ENCODE measurements at places on chromosomes 11 and 22.

DNA sequence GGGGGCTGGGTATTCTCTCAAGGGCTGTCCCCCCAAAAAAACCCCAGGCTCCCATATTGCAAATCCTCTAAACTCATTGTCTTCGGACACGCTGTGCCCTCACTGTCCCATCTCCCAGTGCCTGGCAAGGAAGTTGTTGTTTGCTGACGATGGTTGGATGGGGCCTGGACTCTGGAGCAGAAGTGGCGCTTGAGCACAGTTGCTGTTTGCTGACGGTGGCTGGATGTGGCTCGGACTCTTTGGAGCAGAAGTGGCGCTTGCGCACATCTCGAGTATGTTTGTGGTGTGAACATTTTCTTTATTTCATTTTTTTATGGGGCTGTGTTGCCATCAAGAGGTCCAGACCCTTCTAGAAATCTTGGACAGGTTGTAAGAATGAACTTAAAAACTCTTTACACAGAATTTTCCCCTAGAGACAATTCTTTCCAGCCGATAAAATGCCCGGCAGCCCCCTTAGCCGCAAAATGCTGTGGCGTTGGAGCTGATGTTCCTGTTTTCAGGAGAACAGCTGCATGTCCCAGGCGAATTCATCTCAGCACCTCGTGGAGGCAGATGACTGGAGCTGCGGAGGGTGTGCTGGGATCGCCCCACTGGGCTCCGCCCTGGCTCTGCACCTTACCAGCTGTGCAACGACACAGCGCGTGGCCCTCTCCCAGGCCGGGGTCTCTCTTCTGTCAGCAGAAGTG lies 1167.4 kb downstream of the BRD1 start:
- no peaks in the 10 kb centered on the region for H3K36me3 ChIP-seq
- H3K27me3 ChIP-seq, result no peaks in the 10 kb centered on the region
- H3K27ac ChIP-seq, result no peak overlapping the region
- DNase-seq, result no peak

DNA sequence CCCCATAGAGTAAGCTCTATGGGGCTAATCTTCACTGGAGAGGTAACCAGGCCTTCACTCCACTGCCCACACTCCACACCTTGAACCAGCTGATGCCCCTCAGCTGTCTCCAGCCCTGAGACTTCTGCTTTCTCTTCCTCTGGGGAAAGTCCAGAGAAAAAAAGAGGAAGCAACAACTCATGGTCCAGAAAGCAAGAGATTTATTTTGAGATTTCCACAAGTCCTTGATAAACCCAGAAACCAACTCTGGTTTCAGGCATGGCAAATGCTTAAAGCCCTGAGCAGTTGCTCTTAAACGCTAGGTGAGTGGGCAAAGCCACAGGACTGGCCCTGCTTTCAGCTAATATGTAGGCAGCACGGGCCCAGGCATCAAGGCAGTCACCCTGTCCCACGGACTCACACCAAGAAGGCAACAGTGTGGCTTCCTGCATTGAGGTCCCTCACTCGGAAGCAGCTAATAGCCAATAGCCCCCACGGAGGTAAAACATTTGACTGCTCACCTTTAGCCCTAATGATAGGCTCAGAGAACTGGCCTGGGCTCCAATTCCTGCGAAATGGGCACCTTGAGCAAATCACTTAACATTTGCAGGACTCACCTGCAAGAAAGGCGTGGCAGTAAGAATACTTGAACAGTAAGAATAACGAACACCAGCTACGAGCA lies 4.3 kb downstream of the CYB561A3 start:
- H3K27me3 ChIP-seq, result no peaks in the 10 kb centered on the region
- no peak overlapping the region for H3K27ac ChIP-seq
- H3K36me3 ChIP-seq, result peaks cover 41% of the 10 kb centered on the region
- H3K4me3 ChIP-seq, result no peak overlapping the region
- no peak for DNase-seq
- peaks cover 14% of the 10 kb centered on the region for H3K4me1 ChIP-seq

GRCh38 chr11:86442827-86443226 lies 68.1 kb downstream of the CCDC81 start:
- no peak overlapping the region for H3K4me3 ChIP-seq
- H3K27me3 ChIP-seq, result no peaks in the 10 kb centered on the region
- H3K4me1 ChIP-seq, result peaks cover 10% of the 10 kb centered on the region
- DNase-seq, result no peak

- H3K4me3 ChIP-seq, result no peak overlapping the region
- H3K4me1 ChIP-seq, result no peaks in the 10 kb centered on the region
- DNase-seq, result no peak
- no peak overlapping the region for H3K27ac ChIP-seq
- H3K36me3 ChIP-seq, result no peaks in the 10 kb centered on the region
These were observed 1344.9 kb downstream of the BRD1 start for GRCh38 chr22:48482771-48483170.

- no peaks in the 10 kb centered on the region for H3K27me3 ChIP-seq
- no peaks in the 10 kb centered on the region for H3K36me3 ChIP-seq
- no peak overlapping the region for H3K27ac ChIP-seq
- no peak overlapping the region for H3K4me3 ChIP-seq
- H3K4me1 ChIP-seq, result no peaks in the 10 kb centered on the region
- no peak for DNase-seq
These were observed 989.3 kb downstream of the BRD1 start for GRCh38 chr22:48838376-48838775.

DNA sequence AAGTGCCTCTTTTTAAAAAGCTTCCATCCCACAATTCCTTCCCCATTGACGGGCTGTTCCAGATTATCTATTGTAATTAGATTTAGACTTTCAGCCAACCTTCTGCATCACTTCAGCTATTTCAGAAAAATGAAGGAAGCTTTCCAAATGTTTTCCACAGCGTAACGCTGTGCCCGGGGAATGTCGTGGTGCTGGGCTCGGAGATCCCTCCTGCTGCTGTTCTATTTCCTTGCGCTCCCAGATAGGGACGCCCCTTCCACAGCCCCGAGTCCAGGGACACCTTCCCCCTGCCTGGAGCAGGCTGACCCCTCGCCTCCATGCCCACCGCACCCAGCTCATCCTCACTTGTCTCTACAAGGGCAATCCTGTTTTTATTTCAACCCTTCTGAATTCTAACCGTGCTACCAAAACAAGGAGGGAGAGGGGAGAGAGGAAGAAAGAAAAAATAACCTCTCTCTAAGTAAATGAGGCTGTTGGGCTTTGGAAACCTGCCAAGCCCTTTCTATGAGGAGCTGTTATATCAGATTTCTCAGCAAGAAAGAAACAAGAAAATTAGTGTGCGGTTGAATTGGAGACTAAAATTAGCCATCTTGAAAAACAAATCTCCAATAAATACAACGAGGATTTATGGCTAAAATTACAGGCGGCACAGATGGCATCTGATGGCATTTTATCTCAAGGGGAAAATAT lies 366.9 kb downstream of the BRD1 start:
- no peak overlapping the region for H3K4me3 ChIP-seq
- no peak overlapping the region for H3K27ac ChIP-seq
- no peaks in the 10 kb centered on the region for H3K36me3 ChIP-seq
- no peaks in the 10 kb centered on the region for H3K27me3 ChIP-seq
- H3K4me1 ChIP-seq, result no peaks in the 10 kb centered on the region

- no peak overlapping the region for H3K4me3 ChIP-seq
- H3K27me3 ChIP-seq, result no peaks in the 10 kb centered on the region
- no peak for DNase-seq
- H3K4me1 ChIP-seq, result no peaks in the 10 kb centered on the region
- peak overlapping the region; percentile 31 for H3K27ac ChIP-seq
These were observed 71.4 kb upstream of the B3GNT6 start for GRCh38 chr11:76962583-76963416.

- H3K4me1 ChIP-seq, result no peaks in the 10 kb centered on the region
- H3K27me3 ChIP-seq, result no peaks in the 10 kb centered on the region
- H3K4me3 ChIP-seq, result no peak overlapping the region
- no peak overlapping the region for H3K27ac ChIP-seq
These were observed 227.2 kb upstream of the E2F8 start for GRCh38 chr11:19467904-19468303.

DNA sequence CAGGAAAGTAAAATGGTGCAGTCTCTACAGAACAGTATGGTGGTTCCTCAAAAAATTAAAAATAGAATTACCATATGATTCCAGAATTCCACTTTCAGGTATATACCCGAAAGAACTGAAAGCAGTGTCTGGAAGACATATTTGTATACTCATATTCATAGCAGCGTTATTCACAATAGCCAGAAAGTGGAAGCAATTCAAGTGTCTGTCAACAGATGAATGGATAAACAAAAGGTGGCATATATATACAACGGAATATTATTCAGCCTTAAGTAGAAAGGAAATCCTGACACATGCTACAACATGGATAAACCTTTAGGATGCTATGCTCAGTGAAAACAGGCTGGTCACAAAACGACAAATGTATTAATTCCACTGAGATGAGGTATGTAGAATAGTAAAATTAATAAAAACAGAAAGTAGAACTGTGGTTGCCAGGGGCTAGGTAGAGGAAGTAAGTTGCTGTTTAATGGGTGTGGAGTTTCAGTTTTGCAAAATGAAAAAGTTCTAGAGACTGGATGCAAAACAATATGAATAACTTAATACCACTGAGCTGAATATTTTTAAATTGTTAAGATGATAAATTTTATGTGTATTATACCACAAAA lies 14.5 kb downstream of the SAA1 start:
- H3K4me3 ChIP-seq, result no peak overlapping the region
- H3K4me1 ChIP-seq, result no peaks in the 10 kb centered on the region
- no peak overlapping the region for H3K27ac ChIP-seq
- no peaks in the 10 kb centered on the region for H3K27me3 ChIP-seq

- H3K27ac ChIP-seq, result no peak overlapping the region
- no peaks in the 10 kb centered on the region for H3K27me3 ChIP-seq
- peaks cover 3% of the 10 kb centered on the region for H3K4me1 ChIP-seq
These were observed 68.9 kb downstream of the MTMR3 start for GRCh38 chr22:29951791-29952413.

GRCh38 chr11:113365895-113366294 lies 21.7 kb upstream of the ANKK1 start:
- no peaks in the 10 kb centered on the region for H3K36me3 ChIP-seq
- no peaks in the 10 kb centered on the region for H3K27me3 ChIP-seq
- no peak overlapping the region for H3K4me3 ChIP-seq

GRCh38 chr11:74388678-74389327 lies 9.4 kb downstream of the PGM2L1 start:
- H3K4me3 ChIP-seq, result no peak overlapping the region
- DNase-seq, result no peak
- H3K27me3 ChIP-seq, result no peaks in the 10 kb centered on the region
- no peak overlapping the region for H3K27ac ChIP-seq
- no peaks in the 10 kb centered on the region for H3K4me1 ChIP-seq

GRCh38 chr11:93662175-93662570 lies 691 bp downstream of the CEP295 start:
- DNase-seq, result no peak
- no peaks in the 10 kb centered on the region for H3K27me3 ChIP-seq
- H3K4me3 ChIP-seq, result peak overlapping the region; percentile 95
- peak overlapping the region; percentile 89 for H3K27ac ChIP-seq

DNA sequence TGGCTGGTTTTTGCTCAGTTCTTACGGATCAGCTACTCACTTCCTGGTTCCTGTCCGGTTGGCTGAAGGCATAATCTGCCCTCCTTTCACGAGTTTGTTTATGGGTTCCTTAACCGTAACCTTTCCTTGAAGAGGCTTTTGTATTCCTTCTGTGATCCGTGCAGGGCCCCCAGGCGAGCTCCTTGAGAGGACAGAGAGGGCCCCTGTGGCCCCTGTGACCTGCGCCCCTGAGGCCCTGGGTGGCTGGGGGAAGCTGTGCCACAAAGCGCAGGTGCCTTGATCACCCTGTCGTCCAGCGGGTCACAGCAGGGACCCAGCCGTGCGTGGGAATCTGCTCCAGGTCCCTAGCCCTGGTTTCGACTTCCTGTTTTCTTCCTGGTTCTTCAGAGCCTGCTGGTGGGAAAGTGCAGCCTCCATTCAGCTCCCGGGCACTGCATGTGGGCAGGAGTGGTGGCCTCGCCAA lies 27.8 kb upstream of the FADD start:
- no peaks in the 10 kb centered on the region for H3K36me3 ChIP-seq
- H3K4me1 ChIP-seq, result no peaks in the 10 kb centered on the region
- no peak for DNase-seq
- no peak overlapping the region for H3K27ac ChIP-seq
- no peaks in the 10 kb centered on the region for H3K27me3 ChIP-seq
- no peak overlapping the region for H3K4me3 ChIP-seq

- H3K4me1 ChIP-seq, result no peaks in the 10 kb centered on the region
- H3K36me3 ChIP-seq, result no peaks in the 10 kb centered on the region
- no peaks in the 10 kb centered on the region for H3K27me3 ChIP-seq
- H3K4me3 ChIP-seq, result no peak overlapping the region
- DNase-seq, result no peak
These were observed 3.7 kb upstream of the OR5B21 start for GRCh38 chr11:58511636-58512035.

GRCh38 chr22:35462498-35463230 lies 62.7 kb downstream of the MCM5 start:
- H3K4me3 ChIP-seq, result no peak overlapping the region
- H3K27ac ChIP-seq, result no peak overlapping the region
- no peaks in the 10 kb centered on the region for H3K36me3 ChIP-seq
- no peaks in the 10 kb centered on the region for H3K27me3 ChIP-seq

- H3K27ac ChIP-seq, result no peak overlapping the region
- H3K4me1 ChIP-seq, result no peaks in the 10 kb centered on the region
- no peak for DNase-seq
- H3K4me3 ChIP-seq, result no peak overlapping the region
- H3K27me3 ChIP-seq, result no peaks in the 10 kb centered on the region
- H3K36me3 ChIP-seq, result no peaks in the 10 kb centered on the region
These were observed 1.3 kb upstream of the PARVG start for GRCh38 chr22:44179196-44179988.

- no peaks in the 10 kb centered on the region for H3K27me3 ChIP-seq
- no peaks in the 10 kb centered on the region for H3K36me3 ChIP-seq
- no peak for DNase-seq
- H3K27ac ChIP-seq, result no peak overlapping the region
- no peaks in the 10 kb centered on the region for H3K4me1 ChIP-seq
These were observed 604.0 kb upstream of the ANO3 start for GRCh38 chr11:25727944-25728343.

- H3K4me3 ChIP-seq, result no peak overlapping the region
- no peaks in the 10 kb centered on the region for H3K27me3 ChIP-seq
- no peaks in the 10 kb centered on the region for H3K4me1 ChIP-seq
- no peak overlapping the region for H3K27ac ChIP-seq
These were observed 230.0 kb downstream of the SOX6 start for GRCh38 chr11:16126362-16126761.

DNA sequence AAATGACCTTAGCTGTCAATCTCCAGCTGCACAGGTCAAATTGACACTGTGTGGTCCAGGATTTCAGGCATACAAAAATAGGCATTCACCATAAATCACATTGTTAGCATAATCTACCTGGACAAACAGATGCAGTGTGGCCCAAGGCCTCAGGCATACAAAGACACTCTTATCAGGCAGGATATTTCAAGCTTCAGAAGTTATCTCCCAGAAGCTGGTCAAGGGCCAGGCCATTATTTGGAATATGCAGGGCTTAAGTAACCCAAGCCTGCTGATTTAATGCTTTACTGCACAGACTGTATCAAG lies 25.5 kb upstream of the HORMAD2 start:
- no peaks in the 10 kb centered on the region for H3K27me3 ChIP-seq
- no peak for DNase-seq

DNA sequence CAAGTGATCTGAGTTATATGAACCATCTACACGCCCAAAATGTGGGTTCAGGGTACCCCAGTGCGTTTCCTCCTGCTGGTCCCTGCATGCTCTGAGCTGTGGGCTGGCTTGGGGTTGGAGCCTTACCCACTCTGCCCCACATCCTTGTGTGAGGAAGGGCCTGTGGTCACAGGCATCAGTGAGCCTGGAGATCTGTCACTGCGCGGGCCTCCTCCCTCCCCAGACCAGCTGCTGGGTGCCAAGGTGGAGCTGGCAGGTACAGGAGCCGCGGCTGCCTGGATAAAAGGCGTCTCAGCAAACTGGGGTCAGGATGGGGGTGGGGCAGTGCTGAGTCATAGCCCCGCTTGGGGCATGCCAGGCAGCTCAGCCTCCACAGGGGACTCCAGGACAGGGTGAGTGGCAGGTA lies 17.9 kb downstream of the GNAZ start:
- no peak for DNase-seq
- no peaks in the 10 kb centered on the region for H3K36me3 ChIP-seq
- peaks cover 13% of the 10 kb centered on the region for H3K4me1 ChIP-seq
- no peak overlapping the region for H3K27ac ChIP-seq
- H3K4me3 ChIP-seq, result no peak overlapping the region

Measured in esophagus squamous epithelium (tissue), 5 donors.